HCT116 (cell line): ENCODE measurements at places on chromosomes 12 and 14. TPM values are rescaled to one million over a fixed set of nuclear protein-coding genes. Genes with fewer than 3 reads are reported as not detected.
A peak's percentile ranks its signal among the peaks of the same experiment; 100 is the strongest.

DNA sequence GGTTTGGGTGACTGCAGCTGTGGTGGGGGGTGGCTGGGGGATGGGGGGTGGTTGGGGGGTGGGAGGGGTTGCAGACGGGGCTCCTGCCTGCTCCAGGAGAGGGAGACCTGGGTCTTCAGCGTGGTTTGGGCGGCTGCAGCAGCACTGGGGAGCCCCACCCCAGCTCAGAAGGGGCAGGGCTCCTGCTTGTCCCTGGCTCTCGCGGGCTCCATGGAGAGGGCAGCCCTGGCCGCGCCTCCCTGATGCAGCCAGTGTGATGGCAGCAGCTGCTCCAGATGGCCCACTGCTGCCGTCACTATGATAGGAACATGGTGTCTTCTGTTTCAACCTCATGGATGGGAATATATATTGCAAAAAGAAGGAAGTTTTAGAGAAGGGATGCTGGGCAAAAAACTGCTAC, 22.9 kb downstream of the TRHDE start:
- no peaks in the 10 kb centered on the region for H3K36me3 ChIP-seq
- H3K27ac ChIP-seq, result no peak overlapping the region
- no peak for DNase-seq
- H3K27me3 ChIP-seq, result no peaks in the 10 kb centered on the region
- no peak overlapping the region for H3K4me3 ChIP-seq

DNA sequence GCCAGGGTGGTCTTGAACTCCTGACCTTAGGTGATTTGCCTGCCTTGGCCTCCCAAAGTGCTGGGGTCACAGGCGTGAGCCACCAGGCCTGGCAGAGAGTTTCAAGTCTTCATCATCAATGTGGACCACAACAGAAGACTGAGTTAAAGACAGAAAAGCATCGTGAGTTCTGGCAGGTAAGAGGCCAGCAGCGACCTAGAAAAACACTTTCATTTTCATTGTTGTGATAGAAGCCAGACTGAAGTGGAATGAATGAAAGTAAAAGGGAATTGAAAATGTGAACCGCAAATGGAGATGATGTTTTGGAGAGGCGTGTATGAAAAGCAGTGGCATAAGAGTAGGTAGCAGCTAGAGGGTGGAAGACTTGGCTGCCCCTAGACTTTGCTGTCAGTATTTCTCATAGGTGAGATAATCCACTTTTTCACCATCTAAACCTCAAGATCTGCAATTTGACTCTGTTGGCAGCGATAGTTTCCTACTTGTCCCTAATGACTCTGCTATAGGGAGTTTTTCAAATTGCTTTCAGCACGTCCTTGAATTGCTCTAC, 47.1 kb upstream of the PLEKHA5 start:
- H3K27me3 ChIP-seq, result no peaks in the 10 kb centered on the region
- H3K36me3 ChIP-seq, result no peaks in the 10 kb centered on the region
- no peak overlapping the region for H3K4me3 ChIP-seq
- no peaks in the 10 kb centered on the region for H3K4me1 ChIP-seq
- H3K27ac ChIP-seq, result no peak overlapping the region
- DNase-seq, result no peak

GRCh38 chr12:53044052-53044581, 5.7 kb upstream of the TNS2 start:
- H3K4me1 ChIP-seq, result peaks cover 34% of the 10 kb centered on the region
- peaks cover 9% of the 10 kb centered on the region for H3K36me3 ChIP-seq
- peak overlapping the region; percentile 4; the same call in 1 of the 2 replicates for H3K27ac ChIP-seq
- no peaks in the 10 kb centered on the region for H3K27me3 ChIP-seq

DNA sequence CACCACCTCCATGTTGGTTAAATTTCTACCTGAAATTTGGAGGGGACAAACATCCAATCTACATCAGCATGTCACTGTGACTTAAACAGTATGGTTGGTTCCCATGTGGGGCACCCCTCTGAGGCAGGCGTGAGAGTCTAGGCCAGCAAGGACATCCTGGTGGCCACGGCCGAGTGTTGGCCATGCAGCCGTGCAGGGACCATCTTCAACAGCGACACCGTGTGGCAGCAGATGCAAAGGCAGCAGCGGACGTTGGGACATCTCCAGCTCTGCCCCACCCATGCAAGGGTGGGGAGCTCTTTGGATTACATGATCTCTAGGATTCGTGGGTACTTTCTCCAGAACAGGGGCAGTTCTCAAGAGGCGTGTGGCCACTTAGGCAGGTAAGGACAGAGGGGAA, 49.8 kb downstream of the NOC4L start:
- H3K27me3 ChIP-seq, result no peaks in the 10 kb centered on the region
- H3K4me1 ChIP-seq, result peaks cover 14% of the 10 kb centered on the region
- H3K27ac ChIP-seq, result no peak overlapping the region
- DNase-seq, result peak; percentile 31
- no peaks in the 10 kb centered on the region for H3K36me3 ChIP-seq
- no peak overlapping the region for H3K4me3 ChIP-seq

- H3K36me3 ChIP-seq, result no peaks in the 10 kb centered on the region
- peak overlapping the region; percentile 56 for H3K27ac ChIP-seq
- peak; percentile 82 for DNase-seq
These were observed 52.1 kb downstream of the DAD1 start for GRCh38 chr14:22536853-22537338.

GRCh38 chr12:85923767-85924331, 49.8 kb downstream of the NTS start:
- H3K4me3 ChIP-seq, result no peak overlapping the region
- no peaks in the 10 kb centered on the region for H3K27me3 ChIP-seq
- no peaks in the 10 kb centered on the region for H3K36me3 ChIP-seq
- peak; percentile 21 for DNase-seq
- no peaks in the 10 kb centered on the region for H3K4me1 ChIP-seq
- H3K27ac ChIP-seq, result no peak overlapping the region

DNA sequence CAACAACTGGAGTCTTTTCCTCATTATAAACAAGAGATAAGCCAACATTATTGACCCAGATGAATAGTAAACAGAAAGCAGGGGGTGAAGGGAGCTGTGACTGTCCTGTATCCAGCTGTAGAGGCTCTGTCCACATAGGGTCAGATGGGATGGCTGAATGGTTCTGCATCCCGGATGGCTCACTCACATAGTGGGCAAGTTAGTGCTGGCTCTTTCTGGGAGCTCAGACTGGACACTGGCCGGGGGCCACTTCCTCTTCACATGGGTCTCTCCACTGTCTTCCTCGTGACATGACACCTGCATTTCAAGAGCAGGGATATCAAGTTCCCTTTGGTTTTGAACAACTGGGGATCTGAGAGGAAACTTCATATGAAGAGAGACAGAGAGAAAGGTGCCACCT, 969.6 kb upstream of the TMEM132C start:
- no peak overlapping the region for H3K4me3 ChIP-seq
- peaks cover 8% of the 10 kb centered on the region; the same call in 1 of the 2 replicates for H3K27me3 ChIP-seq
- no peak for DNase-seq

PSEN1 gene
- total RNA-seq, result 26.9 TPM

MIP gene
- total RNA-seq, result 0.79 TPM

PIWIL1 gene
- not detected for total RNA-seq

GLT8D2 gene
- 4.8 TPM for total RNA-seq

CMKLR1 gene
- 0.15 TPM for total RNA-seq

RD3L gene
- not detected for total RNA-seq

TRPV4 gene
- total RNA-seq, result 0.54 TPM

ALDH2 gene
- total RNA-seq, result 32.9 TPM

ZFYVE1 gene
- total RNA-seq, result 7.7 TPM

DHRS2 gene
- total RNA-seq, result 10.0 TPM

CNIH1 gene
- 149 TPM for total RNA-seq

EML5 gene
- total RNA-seq, result 1.8 TPM

TAS2R8 gene
- not detected for total RNA-seq
